HL-60 (cell line): ENCODE measurements at places on chromosomes 3 and 15.

DNA sequence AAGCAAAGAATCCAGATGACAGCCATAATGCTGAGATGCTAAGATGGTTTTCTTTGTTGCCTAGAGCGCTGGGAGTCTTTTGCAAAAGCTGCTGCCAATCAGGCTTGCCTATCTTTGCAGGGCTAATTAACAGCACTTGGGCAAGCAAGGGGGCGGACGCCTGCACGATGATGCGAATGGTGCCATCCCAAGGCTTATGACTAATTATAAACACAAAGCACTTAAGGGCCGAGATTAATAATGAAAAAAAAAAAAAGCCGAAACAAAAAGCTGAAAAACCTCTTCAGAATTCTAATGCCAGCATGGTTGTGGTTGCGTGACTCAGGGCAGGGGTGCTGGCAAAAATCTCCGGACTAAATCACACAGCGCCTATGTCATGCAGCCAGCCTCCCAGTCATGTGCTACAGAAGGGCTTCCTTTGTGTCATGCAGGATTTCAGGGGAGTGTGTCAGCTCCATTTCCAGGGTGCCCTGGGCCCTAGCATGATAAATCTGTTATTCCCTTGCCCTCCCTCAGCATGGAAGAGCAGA, 185.0 kb upstream of the ANKRD28 start:
- DNase-seq: no peak

- DNase-seq: peak; percentile 42
Observed at GRCh38 chr3:4309491-4310128, 6.4 kb downstream of the SETMAR start.

- peak; percentile 56 for DNase-seq
Observed at GRCh38 chr15:60916679-60917460, 312.2 kb downstream of the RORA start.

- no peak for DNase-seq
Observed at GRCh38 chr3:34263101-34263621, 464.7 kb downstream of the PDCD6IP start.

DNA sequence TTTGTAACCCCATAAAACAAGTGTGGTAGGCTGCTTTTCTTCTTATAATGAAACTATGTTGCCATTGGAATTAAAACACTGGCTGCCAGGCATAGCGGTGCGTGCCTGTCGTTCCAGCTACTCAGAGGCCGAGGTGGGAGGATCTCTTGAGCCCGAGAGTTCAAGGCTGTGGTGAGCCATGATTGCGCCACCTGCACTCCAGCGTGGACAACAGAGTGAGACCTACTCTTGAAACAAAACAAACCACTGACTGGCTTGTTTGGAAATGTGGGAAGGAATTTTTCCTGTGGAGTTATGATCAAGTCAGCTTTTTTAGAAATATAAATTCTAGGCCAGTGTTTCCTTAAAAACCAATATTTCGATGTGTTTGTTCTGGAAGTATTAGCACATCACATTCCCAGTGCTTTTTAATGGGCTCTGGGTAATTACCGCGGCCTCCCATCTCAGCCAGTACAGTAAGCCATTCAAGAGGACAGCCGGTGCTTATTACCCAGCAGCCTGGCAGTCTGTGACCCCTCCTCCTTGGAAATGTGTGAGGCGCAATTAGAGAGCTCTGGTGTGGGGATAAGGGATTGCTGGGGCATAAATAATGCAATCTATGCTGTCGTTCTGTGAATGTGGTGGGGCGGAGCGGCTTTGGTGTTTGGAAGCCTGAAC, 58.3 kb upstream of the TRAK1 start:
- peak; percentile 56 for DNase-seq

GRCh38 chr15:80441714-80442113, 37.5 kb downstream of the ARNT2 start:
- no peak for DNase-seq
